NCI-H524 treated with DMSO at 0.1 percent for 48 hours (cell line): ENCODE measurements at places on chromosomes 4 and X.

GRCh38 chr4:150578745-150579501 is 3.0 kb upstream of the MAB21L2 start:
- peak; percentile 84 for DNase-seq

DNA sequence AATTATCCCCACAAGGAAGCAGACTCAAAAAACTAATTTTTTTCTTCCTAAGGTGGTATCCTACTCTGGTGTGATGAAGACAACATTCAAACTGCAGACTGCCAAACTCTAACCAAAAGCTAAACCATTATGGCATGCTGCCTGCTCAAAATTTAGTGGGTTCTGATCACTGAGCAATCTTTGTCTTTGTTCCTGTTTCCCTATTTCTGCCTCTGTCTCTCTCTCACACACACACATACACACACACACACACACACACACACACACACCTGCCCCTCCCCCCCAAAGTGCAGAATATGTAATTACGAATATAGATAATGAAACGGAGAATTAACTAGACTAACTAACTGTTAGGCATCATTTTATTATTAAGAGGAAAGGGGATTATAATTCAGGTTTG is 1278.6 kb downstream of the PCDH7 start:
- no peak for DNase-seq

- no peak for DNase-seq
Observed at GRCh38 chr4:174053895-174054294, 229.6 kb downstream of the FBXO8 start.

- DNase-seq = no peak
Observed at GRCh38 chrX:120452131-120452530, 17.0 kb downstream of the LAMP2 start.

GRCh38 chr4:102230194-102230593 is 115.1 kb downstream of the SLC39A8 start:
- DNase-seq = no peak

- DNase-seq = no peak
Observed at GRCh38 chrX:47579537-47579936, 2.7 kb upstream of the TIMP1 start.

GRCh38 chr4:117093571-117093970 is 8.2 kb upstream of the TRAM1L1 start:
- no peak for DNase-seq
